ENCODE measurements at places on chromosomes 1 and 21.

- DNase-seq = no peak
Observed at GRCh38 chr1:119291611-119292206, 76.9 kb upstream of the HAO2 start.

DNA sequence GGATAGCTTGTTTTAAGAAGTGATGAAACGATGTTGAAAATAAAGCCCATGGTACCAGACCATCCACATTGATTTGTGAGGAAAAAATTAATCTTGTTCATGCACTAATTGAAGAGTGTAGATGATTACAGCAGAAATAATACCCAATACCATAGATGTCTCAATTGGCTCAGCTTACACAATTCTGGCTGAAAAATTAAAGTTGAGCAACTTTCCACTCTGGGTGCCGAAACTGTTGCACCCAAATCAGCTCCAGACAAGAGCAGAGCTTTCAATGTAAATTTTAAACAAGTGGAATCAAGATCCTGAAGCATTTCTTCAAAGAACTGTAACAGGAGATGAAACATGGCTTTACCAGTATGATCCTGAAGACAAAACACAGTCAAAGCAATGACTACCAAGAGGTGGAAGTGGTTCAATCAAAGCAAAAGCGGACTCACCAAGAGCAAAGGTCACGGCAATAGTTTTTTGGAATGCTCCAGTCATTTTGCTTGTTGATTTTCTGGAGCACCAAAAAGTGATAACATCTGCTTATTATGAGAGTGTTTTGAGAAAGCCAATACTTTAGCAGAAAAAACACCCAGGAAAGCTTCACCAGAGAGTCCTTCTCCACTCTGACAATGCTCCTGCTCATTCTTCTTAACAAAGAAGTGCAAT is 16.1 kb upstream of the KCNA3 start:
- DNase-seq = no peak

DNA sequence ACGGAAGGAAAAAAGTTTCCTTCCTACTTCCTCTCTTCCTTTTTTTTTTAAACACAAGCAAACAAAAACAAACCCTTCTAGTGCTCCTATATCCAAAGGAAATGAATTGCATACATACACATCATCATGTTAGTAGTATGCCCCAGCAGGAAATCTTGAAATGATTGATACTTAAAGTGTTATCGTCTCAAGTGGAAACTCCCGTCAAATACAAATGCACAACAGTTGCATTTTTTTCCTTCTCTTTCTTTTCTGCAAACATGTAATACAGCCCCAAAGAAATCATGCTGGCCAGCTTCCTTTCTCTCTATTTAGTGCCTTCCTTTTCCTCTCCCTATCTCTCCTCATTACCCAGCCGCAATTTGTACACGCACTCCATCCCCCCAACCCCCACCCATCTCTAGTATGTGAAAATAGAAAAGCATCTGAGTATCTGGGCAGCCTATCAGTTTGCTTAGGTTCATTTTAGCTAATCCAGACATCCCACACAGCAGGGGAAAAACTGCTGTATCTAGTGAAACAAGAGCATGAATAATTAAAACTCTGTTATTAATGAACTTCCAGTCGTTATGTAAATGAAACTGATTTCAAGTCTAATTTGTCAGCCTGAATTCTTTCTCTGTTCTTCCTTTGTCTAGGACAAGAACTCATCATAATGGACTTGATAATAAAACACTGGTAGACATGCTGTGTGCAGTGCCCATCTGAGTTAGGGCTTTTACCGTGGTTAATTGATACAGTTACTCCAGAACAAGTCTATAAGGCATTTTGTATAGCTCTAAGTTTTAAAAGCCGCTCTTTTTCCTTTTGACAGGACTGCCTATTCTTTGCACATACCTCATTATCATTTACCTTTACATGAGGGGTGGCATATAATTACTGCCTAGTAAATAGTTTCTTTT is 336.5 kb upstream of the ADGRL2 start:
- no peak for DNase-seq

- no peak for DNase-seq
Observed at GRCh38 chr1:163922743-163923201, 601.0 kb downstream of the NUF2 start.

DNA sequence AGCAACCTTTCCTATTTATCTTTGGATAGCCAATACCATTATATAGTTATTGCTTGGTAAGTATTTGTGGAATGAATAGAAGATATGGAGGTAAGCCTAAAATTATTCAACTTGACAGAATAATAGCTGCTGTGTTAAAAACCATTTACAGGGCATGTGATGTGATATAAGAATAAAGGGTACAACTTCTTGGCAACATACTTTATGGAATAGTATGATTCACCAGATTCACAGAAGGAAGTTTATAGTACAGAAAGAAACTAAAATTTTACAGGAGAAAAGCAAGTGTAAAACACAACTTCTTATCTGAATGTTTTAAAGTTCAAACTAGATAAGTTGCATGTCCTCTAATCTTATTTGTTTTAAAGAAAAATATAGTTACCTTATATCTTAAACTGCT is 186.4 kb upstream of the ZRANB2 start:
- DNase-seq = no peak

DNA sequence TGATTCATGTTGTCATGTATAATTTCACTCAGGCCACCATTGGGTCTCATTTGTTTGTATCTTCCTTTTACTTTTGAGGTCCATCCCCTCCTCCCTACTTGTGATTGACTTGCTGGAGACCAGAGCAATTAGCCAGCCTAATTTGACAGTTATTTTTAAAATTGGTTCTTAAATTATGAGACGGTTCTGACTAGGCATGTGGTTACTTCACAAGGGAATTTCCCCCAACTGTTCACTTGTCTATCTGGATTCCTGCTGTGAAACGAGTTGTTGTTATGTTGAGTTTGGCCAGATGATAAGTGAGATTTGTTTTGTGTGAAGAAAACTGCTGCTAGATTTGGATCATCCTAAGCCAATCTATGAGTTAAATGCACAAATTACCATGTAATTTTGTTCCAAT is 359.1 kb downstream of the BARHL2 start:
- DNase-seq = no peak

GRCh38 chr1:82565546-82565945 is 764.8 kb downstream of the ADGRL2 start:
- peak; percentile 28 for DNase-seq

DNA sequence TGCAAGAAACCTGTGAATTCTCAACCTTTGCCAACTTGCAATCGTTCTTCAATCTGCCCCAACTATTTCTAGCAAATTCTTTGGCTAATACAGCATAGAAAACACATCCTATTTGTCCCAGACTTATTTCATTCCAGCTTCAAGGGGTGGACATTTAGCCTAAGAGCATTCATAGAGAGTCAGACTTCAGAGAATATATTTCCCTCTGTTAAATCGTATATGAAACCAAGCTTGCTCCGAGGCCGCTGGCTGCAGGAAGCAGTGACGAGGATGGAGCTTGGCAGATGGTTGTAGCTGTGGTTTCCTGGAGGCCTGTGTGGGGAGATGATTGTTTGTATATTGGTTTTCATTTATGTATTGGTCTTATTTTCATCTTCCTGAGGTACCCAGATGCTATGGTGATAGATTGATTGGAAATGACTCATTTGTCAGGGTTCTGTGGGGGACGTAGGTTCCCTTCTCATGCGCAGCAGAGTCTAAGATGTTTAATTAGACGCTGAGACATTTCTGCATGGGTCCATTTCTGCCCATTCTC is 26.1 kb downstream of the MAN1C1 start:
- peak; percentile 18 for DNase-seq

GRCh38 chr1:98681812-98682211 is 20.3 kb downstream of the SNX7 start:
- DNase-seq = no peak

- DNase-seq = no peak
Observed at GRCh38 chr1:207822602-207823451, 71.0 kb downstream of the CD46 start.

- no peak for DNase-seq
Observed at GRCh38 chr1:19690342-19690741, 25.7 kb downstream of the HTR6 start.

GRCh38 chr1:175178056-175178455 is 14.5 kb downstream of the KIAA0040 start:
- no peak for DNase-seq

GRCh38 chr1:36922593-36923426 is 111.5 kb downstream of the GRIK3 start:
- no peak for DNase-seq

DNA sequence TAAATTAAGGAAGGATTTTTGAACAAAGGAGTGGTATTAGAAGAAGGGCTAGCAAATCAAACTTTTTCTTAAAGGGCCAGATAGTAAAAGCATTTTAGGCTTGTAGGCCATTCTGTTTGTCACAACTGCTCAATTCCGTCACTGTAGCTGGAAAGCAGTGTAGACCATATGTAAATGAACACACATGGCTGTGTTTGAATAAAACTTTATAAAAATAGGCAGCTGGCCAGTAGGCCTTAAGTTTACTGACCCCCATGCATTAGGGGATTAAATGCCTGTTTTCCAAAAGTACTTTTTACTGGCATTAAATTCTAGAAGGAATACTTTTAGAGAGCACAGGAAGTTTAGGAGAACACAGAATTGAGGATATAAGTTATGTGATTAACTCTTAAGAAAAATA is 8.9 kb downstream of the IVNS1ABP start:
- DNase-seq = no peak

DNA sequence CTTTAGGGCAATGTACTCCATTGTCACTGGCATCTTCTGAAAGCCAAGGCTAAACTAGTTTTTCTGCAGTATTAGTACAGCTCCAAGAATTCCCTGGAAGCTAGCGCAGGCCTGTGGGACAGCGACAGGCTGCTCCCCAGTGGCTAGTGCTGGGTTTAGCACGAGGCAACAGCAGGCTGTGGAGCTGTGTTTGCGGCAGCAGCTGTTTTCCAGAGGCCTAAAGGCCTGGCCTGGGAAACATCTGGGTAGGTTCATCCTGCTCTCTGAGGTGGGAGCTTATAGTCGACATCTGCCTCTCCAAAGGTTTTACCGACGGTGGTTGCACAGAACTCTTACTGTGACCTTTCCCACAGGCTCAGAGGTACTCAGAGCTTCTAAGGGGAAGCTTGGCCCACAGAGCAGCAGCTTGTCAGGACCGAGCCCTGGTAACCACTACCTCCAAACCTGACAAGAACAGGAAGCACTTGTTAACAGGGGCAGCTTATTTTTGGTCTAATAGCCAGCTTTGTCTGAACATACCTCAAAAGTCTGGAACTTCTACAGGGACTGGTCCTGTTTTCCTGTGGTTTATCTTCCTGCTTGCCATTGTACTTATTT is 17.2 kb downstream of the CC2D1B start:
- DNase-seq = no peak

- DNase-seq = no peak
Observed at GRCh38 chr1:237205400-237206064, 163.5 kb downstream of the RYR2 start.

GRCh38 chr1:60870269-60870865 is 212.0 kb upstream of the NFIA start:
- no peak for DNase-seq

GRCh38 chr1:6912518-6912917 is 127.3 kb downstream of the CAMTA1 start:
- DNase-seq = no peak

DNA sequence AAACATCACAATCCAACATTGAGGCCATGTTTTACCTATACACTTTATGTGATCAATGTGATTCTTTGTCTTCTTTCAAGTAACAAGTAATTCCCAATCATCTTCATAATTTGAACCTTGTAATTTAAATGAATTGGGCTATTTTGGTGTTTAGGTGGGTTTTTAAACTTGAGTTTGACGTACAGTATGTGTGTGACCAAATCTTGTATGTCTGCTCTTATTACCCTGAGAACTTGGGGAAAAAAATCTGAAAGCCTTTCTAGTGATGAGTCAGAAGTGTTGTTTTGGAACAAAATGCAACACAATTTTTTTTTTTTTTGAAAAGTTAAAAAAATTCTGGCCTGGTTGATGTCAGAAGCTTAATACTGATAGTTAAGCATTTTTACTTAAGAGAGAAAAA is 68.5 kb downstream of the HHAT start:
- DNase-seq = no peak

- DNase-seq = no peak
Observed at GRCh38 chr21:45618287-45618686, 25.2 kb upstream of the PCBP3 start.

DNA sequence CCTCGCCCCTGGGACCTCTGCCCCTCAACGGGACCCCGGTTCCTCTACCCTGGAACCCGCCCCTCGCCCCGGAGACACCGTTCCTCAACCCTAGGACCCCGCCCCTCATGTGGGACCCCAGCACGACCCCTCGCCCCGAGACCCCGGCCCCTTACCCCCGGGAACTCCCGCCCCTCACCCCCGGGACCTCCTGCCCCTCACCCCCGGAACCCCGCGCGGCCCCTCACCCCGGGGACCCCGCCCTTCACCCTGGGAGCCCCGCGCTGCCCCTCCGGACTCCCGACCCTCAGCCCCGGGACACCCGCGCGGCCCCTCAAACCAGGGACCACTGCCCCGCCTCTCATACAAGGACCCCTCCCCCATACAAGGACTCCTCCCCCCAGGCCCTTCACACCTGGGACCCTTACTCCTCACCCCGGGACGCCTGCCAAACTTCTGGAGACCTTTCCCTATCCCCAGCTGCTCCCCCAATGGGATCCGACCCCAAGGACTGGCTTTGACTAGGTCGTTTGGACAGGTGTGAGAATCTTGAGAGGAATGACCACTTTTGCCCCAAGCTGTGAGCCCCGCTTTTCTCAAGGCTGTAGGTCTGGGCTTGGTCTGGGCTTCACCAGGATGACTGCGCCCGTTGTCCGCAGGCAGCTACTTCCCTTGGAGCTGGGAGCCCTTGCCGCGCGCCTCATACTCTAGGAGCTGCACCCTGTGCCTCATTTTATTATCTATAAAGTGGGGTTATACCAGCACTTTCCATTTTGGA is 843 bp downstream of the DIP2A start:
- no peak for DNase-seq

DNA sequence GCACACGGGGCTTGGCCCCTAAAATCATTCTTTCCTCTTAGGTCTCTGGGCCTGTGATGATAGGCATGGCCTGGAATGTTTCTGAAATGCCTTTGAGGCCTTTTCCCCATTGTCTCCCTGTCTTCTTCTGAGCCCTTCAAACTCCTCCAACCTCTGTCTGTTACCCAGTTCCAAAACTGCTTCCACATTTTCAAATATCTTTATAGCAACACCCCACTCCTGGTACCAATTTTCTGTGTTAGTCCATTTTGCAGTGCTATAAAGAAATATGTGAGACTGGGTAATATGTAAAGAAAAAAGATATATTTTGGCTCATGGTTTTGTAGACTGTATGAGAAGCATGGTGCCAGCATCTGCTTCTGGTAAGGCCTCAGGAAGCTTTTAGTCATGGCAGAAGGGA is 158.8 kb downstream of the TM2D1 start:
- no peak for DNase-seq

Measured in smooth muscle cell of the brain vasculature (primary cell).